Natural killer cell (primary cell): ENCODE measurements at places on chromosomes 5 and 9. TPM values are rescaled to one million over a fixed set of nuclear protein-coding genes. Genes with fewer than 3 reads are reported as not detected.

- no peaks in the 10 kb centered on the region for H3K4me1 ChIP-seq
- H3K27ac ChIP-seq, result no peak overlapping the region
- DNase-seq, result no peak
- no peak overlapping the region for H3K4me3 ChIP-seq
- no peaks in the 10 kb centered on the region for H3K36me3 ChIP-seq
Measured at GRCh38 chr5:85896514-85896913, 721.2 kb upstream of the COX7C start.

- H3K27me3 ChIP-seq, result no peaks in the 10 kb centered on the region
- DNase-seq, result no peak
- H3K4me1 ChIP-seq, result no peaks in the 10 kb centered on the region
- no peak overlapping the region for H3K4me3 ChIP-seq
Measured at GRCh38 chr5:78056053-78056452, 238.4 kb downstream of the AP3B1 start.

- no peak overlapping the region for H3K4me3 ChIP-seq
- H3K4me1 ChIP-seq, result no peaks in the 10 kb centered on the region
- H3K27ac ChIP-seq, result no peak overlapping the region
- no peaks in the 10 kb centered on the region for H3K36me3 ChIP-seq
- no peak for DNase-seq
Measured at GRCh38 chr5:83925321-83925954, 204.8 kb upstream of the HAPLN1 start.

BAAT gene
- not detected for total RNA-seq
